ENCODE measurements at places on chromosomes 6 and 20.

GRCh38 chr6:128162423-128162822 lies 261.6 kb upstream of the THEMIS start:
- DNase-seq, result no peak

GRCh38 chr6:144678844-144679243 lies 393.7 kb downstream of the UTRN start:
- DNase-seq, result no peak

DNA sequence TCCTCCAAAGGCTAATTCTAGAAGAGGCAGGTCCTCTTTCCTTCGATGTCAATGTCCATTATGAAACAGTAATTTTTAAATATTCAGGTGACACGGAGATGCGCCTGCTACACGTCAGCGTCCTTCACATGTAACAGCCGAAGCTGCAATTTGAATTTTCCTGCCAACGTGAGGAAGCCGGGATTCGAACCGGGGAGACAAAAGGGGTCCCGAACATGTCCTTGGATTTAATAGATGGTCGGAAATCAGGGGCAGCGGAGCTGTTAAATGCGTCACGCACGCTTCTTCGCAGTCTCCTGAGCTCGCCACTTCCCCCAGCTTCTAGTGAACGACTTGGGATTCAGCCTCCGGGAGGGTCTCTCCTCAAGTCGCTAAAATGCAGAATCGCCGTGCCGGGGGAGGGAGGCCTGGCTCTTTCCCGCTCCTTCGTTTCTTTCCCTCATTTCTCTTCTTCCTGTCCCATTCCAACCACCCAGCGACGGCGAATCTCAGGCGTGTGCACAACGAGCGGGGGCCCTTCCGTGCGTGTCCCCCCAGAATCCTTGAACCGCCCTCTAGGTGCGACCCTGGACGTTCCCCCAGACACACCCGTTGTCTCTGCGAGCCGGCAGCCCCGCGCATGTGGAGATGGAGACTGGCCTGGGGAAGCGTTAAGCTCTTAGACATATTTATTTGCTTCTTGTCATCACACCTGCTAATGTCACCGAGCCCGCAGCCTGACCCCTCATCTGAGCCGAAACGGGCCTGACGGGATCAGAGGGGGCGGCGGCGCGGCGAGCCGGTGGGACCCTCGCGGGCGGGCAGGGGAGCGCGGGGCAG lies 1.3 kb upstream of the FOXC1 start:
- DNase-seq, result no peak

DNA sequence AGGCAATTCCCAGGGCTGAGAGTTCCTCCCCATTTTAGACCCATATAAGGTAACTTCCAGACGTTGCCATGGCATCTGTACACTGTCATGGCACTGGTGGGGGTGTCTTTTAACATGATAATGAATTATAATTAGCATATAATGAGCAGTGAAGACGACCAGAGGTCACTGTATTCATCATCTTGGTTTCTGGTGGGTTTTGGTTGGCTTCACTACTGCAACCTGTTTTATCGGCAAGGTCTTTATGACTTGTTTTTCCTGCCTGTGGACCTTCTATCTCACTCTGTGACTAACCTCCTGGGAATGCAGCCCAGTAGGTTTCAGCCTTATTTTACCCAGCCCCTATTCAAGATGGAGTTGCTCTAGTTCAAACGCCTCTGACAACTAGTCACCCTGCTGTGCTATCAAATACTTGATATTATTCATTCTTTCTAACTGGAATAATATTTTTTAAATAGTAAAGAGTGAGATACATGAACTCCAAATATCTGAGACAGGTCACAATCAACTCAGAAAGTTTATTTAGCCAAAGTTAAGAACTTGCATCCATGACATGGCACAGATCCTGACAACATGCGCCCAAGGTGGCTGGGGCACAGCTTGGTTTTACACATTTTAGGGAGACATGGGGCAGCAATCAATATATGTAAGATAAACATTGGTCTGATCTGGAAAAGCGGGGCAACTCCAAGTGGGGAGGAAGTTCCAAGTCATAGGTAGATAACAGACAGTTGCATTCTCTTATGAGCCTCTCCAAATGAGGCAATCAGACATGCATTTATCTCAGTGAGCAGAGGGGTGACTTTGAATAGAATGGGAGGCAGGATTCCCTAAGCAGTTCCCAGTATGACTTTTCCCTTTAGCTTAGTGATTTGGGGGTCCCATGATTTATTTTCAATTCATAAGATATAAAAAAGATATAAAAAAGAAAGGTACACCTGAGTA lies 1.2 kb upstream of the UFL1 start:
- DNase-seq, result no peak

GRCh38 chr6:34189806-34190503 lies 44.1 kb upstream of the GRM4 start:
- DNase-seq, result no peak

GRCh38 chr20:18103497-18103896 lies 34.2 kb upstream of the KAT14 start:
- no peak for DNase-seq

DNA sequence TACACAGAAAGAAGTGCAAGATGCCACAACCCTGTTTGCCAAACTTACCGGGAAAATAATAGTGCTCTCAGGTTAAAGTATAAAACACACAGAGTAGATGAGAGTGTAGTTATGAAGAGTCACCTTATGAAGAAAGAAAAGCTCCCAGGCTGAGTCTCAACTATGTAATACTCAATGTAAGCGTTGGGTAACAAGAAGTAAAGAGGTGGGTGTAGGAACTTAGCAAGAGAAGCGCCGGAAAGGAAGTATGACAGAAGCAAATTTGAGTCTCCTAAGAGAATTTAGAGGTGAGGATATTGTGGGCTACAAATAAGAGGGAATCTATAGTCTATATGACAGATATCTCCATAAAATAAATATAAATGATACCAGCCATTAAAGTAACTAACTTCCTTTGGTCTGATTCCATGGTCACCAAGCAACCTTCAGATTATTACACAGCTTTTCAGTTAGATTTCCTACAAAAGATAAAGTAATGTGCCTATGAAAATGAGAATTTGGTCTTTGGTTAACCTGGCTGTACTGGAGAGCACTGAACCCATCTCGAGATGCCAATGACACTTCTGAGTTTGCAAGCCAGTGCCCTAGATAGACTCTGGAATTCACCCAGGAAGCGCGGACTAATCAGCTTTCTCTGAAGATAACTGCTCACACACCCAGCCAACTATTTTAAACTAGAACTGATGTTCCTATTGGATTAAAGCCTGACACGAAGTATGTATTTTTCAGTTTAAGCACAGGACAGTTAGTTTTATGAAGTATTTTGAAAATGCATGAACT lies 1.8 kb downstream of the TUBE1 start:
- DNase-seq, result no peak

DNA sequence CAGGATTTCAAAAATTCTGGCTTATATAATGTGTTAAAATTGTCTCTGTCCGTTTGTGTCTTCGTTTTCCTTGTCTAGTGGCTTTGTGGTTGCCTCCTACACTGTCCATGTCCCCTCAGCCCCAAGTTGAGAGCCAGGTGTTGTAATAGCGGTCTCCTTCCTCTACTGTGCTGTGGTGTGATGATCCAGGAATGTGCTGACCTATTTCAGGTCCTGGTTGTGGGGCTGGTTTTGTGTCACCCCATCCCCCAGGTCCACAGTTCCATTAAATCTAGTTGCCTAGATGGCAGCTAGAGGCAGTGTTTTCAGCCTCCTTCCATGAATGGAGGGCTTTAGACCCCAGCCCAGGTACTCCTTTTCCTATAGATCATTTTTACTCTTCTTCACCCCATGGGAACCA lies 128.7 kb downstream of the DNAH8 start:
- no peak for DNase-seq

GRCh38 chr6:137427656-137428290 lies 66.4 kb downstream of the OLIG3 start:
- DNase-seq, result no peak

GRCh38 chr6:24149836-24150235 lies 23.8 kb downstream of the NRSN1 start:
- no peak for DNase-seq

GRCh38 chr6:152129691-152130151 lies 322.2 kb downstream of the ESR1 start:
- no peak for DNase-seq

GRCh38 chr6:170437719-170438401 lies 115.2 kb downstream of the PSMB1 start:
- DNase-seq, result no peak

- no peak for DNase-seq
These were observed 153.1 kb downstream of the GMPR start for GRCh38 chr6:16391451-16391912.

DNA sequence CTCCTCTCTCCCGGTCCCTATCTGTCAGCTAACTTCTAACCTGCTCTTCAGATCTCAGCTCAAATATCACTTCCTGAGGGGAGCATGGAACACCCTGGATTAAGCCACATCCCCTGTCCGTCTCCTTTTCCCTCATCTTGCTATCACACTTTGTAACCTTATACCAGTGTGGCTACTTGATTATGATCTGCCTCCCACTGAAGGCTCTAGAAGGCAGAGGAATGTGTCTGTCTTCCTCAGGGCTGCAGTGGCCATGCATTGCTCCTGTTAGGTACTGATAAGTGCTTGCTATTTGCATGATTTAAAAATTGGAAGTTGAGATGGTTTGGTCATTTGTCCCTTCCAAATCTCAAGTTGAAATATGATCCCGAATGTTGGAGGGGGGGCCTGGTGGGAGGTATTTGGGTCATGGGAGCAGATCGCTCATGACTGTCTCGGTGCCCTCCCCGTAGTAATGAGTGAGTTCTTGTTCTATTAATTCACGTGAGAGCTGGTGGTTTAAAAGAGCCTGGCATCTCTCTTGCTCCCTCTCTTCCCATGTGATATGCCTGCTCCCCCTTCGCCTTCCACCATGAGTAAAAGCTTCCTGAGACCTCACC lies 71.4 kb downstream of the PLCB4 start:
- DNase-seq, result no peak

GRCh38 chr20:57695940-57696339 lies 13.9 kb downstream of the PMEPA1 start:
- no peak for DNase-seq

DNA sequence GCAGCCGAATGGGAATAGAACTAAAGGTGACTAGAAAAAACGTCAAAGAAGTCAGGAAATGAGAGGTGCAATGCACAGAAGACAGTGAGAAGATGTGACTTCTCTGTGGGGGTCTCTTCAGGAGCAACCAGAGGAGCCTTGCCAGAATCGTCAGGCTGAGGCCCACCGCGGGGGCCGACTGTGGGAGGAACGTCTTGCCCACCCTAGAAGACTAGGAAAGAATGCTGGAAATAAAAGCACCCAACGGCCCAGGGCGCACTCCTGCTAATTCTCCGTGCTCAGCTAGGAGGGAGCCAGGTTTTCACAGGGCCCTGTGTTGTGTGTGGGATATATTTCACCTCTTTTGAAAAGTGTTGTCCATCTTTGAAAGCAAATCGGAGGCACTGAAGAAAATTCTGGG lies 129.2 kb downstream of the SMOC2 start:
- DNase-seq, result no peak

- no peak for DNase-seq
These were observed 30.3 kb upstream of the TMEM181 start for GRCh38 chr6:158529629-158530028.

DNA sequence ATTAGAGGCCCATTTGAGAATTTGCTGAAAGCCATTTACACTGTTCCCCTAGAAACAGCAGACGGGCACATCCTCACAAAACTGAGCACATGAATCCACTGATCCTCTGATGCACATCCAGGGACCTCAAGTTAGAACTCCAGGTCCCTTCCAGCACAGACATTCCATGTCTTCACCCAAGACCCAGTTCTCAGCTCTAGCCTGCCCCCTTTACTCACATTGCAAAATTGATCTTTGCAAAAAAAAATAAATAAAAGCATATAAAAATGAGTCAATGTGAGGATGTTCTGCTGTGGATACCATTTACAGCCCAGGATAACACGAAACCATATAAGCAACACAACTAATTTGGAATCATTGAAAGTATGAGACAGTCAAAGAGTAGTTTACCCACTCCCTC lies 458.2 kb upstream of the JARID2 start:
- DNase-seq, result no peak

DNA sequence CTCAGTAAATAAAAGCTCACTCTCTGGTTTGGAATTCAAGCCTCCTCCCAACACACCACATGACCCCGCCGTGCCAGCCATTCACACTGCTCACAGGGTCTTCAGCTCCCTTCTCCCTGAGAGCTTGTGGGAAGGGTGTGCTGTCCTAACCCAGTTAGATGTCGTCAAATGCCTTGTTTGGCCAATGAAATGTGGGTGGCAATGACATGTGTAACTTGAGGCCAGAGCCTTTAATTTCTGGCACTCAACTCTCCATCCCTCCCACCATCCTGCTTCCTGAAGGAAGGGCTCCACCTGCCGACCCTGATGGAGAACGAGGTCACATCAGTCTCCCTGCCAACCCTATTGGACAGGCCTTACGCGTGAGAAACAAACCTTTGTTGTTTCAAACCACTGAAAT lies 224.5 kb upstream of the AGPAT4 start:
- no peak for DNase-seq

GRCh38 chr6:44061375-44062104 lies 65.7 kb downstream of the MRPL14 start:
- DNase-seq, result no peak

GRCh38 chr6:119067091-119067490 lies 11.4 kb downstream of the FAM184A start:
- no peak for DNase-seq

DNA sequence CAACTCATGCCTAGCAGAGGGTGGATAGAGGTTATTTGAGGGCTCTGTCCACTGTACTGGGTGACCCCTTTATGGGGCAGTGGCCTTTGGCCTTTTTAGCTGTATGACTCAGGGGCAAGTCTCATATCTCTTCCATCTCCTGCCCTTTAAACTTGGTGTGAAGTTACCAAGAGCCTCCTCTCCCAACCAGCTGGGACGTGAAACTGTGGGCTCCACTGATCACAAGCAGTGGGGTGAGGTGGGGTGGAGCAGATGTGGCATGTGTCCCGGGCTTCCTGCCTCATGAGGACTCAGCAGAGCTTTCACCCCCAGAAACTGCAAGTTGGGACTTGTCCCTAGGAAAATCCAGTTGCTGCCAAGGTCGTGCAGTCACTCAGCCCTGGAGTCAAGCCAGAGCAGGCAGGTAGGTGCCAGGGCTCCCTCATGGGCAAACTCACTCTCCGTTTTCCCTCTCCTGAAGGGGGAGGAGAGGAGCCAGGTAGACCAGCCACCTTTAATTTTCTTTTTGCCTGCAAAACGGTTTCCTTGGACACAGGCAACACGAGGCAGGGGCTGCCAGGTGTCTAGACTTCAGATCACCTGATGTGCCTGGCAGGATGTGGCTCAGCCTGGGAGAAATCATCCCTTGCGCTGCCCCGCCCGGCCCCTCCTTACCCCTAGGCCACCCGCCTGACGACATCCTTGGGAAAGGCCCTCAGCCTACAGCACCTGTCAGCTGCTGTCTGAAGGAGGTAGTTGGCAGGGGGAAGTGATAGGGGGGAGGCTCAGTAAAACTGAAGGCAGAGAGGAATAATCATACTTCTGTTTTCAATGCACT lies 4.0 kb downstream of the CDKN1A start:
- DNase-seq, result peak; percentile 42

DNA sequence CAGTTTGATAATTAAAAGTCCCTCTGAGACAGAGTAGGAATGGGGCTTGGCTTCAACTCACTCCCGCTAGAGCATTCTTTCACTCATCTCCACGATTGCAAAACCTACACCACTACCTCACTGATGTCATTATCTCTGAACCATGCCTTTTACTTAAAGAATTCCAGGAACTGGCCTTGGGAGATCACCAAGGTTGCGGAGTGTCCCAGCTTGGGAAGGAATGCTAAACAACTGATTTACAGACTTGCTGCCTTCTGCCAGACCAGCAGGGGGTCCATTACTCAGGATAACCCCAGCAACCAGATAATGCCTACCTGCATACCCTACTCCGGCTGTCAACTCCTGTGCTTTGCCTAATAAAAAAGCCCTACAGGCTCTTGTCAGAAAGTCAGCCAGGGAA lies 102.2 kb upstream of the RALGAPA2 start:
- no peak for DNase-seq

GRCh38 chr6:31805939-31806469 lies 762 bp downstream of the LSM2 start:
- DNase-seq, result no peak

Measured in stimulated activated CD8-positive, alpha-beta memory T cell treated with anti-CD3 and anti-CD28 coated beads, Interleukin-2, amount 100 ng/mL, for 48 hours (primary cell).